NCI-H1930 (cell line): ENCODE measurements at places on chromosomes 13 and 19.

GRCh38 chr19:9645472-9645871, 24.4 kb upstream of the ZNF561 start:
- DNase-seq: no peak

GRCh38 chr13:99135591-99135990, 65.1 kb upstream of the UBAC2 start:
- no peak for DNase-seq

DNA sequence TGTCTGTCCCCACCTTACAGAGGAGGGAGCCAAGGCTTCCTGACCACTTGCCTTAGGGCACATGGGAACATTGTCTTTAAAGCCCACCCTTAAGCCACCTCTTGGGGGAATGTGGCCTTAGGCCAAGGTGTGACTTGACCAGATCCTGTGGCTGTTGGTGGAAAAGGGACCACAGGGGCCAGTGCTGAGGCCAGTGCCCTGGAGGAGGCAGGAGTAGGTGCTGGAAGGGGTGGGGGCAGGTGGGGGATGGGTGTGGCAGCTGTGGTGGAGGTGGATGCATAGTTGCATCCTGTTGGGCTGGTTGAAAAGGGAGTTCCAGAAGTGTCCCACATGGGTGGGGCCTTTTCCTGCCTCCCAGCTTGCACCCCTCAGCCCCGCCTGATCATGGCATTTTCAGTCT, 44.8 kb downstream of the DNM2 start:
- DNase-seq: no peak

GRCh38 chr13:19957320-19958154, 990 bp upstream of the ZMYM2 start:
- DNase-seq: peak; percentile 93

GRCh38 chr13:27927444-27928352, 7.9 kb downstream of the PDX1 start:
- no peak for DNase-seq

- DNase-seq: no peak
These were observed 20.4 kb downstream of the UBL3 start for GRCh38 chr13:29830000-29830399.

DNA sequence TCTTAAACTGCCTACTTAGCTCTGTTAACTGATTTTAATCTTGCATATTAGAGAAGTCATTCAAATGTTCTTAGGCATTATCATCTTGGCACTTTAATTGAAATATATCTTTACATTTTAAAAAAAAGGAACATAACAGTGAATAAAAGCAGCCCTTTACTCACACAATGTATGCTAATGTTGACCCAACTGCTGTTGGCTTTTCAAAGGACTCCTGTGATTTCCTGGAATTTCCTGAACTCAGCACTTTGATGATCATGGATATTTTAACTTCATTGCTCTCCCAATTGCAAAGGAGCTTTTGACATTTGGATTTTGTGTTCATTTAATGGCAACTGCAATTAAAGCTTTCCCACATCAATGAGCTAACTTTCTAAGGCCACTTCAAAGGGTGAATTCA, 1230.3 kb downstream of the DIAPH3 start:
- no peak for DNase-seq

DNA sequence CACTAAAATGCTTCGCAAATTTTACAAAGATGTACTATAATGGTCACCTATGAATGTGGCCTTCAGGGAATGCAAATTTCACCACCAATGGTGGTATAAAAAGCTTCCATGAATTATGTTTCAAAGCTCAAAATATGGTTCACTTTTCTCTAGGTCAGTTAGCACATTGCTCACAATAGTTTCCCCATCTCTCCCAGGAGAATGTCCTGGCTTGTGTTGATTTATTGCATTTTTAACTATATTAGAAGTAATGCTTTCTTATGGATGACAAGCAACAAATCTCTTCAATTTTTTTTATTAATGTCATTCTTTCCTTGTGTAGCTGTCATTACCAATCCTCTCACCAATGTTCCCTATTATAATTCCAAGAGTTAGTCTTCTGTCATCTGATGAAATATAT, 621.2 kb downstream of the TBC1D4 start:
- no peak for DNase-seq

GRCh38 chr13:104875038-104875754, 1660.3 kb downstream of the EFNB2 start:
- no peak for DNase-seq

- no peak for DNase-seq
These were observed 10.2 kb upstream of the NAXD start for GRCh38 chr13:110605132-110605531.

- DNase-seq: no peak
These were observed 165.6 kb upstream of the NBEA start for GRCh38 chr13:34776390-34776981.

- no peak for DNase-seq
These were observed 318.8 kb downstream of the SLITRK1 start for GRCh38 chr13:83563499-83563898.

DNA sequence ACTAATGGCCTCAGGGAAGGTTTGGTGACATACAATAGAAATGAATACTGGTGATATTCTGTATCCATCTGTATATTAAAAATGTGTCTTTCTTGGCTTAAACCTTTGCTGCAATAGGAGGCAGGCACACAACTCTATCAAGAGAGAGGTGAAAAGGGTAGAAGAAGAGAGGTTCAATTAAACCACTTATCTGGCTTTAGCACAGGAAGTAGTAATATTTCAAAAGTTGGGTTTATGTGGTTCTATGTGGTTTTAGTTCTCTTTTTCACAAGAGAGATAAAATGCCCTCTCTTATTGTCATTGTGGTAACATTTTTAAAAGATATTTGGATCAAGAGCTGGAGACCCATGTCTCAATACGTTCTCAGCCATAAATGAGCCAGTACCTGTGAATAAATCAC, 146.2 kb upstream of the FNDC3A start:
- no peak for DNase-seq

- DNase-seq: no peak
These were observed 128.7 kb downstream of the UGGT2 start for GRCh38 chr13:95924389-95924994.

- DNase-seq: no peak
These were observed 7.9 kb downstream of the ZNF787 start for GRCh38 chr19:56113074-56113632.

DNA sequence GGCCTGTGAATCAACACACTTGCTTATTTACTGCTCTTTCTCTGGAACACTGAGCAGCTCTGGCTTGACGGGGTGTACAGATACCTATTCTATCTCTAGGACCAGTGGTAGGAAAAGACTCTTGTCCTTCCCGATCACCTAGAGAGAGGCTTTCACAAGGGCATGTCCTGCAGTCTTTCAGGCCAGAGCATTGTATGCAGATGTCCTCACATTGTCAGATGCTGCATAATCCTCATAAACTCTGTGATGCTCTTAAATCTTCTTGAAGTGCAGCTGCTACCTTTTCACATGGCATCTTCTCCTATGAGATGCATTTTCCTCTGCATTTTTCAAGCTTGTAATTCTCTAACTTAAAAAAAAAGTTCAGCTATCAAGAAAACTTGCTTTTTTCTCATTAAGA, 369.4 kb downstream of the OLFM4 start:
- no peak for DNase-seq

DNA sequence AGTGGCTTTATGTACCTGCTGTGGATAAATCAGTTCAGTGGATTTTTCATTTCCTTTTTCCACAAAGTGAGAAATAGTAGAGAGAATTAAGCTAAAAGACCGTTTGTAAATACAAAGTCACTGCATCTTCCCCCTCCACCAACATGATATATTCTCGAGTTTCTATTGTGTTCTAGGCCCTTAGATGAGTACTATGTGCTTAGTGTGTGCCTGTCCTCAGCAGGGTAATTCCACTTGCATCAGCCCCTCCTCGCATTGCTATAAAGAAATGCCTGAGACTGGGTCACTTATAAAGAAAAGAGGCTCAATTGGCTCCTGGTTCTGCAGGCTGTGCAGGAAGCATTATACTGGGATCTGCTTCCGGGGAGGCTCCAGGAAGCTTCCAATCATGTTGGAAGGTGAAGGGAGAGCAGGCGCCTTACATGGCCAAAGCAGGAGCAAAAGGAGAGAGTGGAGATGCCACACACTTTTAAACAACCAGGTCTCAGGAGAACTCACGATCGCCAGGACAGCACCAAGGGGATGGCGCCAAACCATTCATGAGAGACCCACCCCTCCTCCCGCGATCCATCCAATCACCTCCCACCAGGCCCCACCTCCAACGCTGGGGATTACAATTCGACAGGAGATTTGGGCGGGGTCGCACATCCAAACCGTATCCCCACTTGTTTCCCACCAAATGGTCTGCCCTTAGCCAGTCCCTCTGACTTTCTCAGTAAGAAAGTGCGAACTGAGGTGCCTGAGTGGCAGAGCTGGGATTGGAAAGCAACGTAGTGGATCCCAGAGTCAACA, 102.3 kb upstream of the ABCC4 start:
- no peak for DNase-seq

GRCh38 chr13:28041031-28041461, 52.6 kb upstream of the URAD start:
- no peak for DNase-seq

DNA sequence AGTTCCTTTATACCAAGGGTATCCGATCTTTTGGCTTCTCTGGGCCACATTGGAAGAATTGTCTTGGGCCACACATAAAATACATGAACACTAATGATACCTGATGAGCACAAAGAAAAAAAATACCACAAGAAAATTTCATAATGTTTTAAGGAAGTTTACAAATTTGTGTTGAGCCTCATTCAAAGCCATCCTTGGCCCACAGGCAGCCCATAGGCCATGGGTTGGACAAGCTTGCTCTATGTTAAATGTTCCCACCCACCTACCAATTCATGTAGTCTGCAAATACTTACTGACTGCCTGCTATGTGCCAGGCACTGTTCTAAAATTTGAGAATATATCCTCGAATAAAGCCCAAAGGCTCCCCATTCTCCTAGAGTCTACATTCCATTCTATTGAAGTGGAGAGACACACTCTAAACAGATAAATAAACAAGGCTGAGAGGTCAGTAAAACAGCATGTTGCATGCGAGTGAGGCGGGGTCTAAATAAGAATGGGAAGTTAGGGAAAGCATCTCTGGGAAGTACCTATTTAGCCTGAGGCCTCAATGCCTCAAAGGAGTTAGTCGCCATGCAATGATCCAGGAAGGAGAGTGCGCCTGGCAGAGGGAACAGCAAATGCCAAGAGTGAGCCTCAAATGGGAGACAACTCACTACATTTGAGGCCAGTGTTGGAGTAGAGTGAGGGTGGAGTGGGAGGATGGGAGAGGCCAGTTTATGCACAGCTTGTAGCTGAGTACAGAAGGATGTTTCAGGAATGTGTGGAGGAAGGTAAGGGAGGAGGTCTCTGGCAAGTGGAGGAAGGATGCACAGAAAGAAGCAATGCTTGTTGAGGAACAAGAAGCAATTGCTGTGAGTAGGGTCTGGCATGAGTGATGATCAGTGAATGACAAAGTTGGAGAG, 52.5 kb upstream of the CLDN10 start:
- no peak for DNase-seq

DNA sequence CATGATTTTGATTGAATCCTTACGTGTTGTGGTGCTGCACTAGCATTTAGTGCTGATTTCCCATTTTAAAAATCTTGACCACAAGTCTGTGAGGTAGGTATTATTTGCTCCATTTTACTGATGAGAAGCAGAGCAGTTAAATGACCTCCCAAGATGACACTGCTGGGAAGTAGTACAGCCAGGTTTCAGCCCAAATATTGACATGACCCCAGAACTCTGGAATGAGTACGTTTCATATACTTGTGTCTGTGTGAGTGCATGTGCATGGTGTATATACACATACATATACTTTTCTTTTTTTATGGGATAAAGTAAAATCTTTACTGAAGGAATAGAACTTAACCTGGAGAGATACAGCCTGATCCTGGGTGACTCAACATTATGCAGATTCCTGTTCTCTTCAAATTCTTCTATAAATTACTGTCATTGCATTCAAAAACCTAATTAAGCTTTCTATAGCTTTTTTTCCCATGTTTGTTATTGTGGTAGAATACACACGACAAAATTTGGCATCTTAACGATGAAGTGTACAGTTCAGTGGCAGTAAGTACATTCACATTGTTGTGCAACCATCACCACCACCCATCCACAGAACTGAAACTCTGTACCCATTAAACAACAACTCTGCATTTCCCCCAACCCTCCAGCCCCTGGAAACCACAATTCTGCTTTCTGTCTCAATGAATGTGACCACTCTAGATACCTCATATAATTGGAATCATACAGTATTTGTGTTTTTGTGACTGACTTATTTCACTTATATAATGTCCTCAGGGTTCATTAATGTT, 311.9 kb downstream of the MTUS2 start:
- DNase-seq: no peak

DNA sequence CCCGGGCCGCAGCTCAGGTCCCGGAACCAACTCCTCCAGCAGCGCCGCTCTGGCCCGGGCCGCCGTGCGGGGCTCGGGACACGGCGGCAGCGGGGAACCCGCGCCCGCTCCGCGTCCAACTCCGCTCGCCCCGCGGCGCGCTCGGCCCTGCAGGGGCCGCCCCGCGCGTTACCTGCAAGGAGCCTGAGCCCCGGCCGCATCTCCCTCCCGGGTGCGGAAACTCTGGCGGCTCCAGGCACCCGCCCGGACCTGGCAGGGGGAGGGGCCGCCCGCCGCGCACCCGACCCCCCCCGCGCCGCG, at the start of gene TMTC4:
Gene TMTC4 (minus strand): TSS at position 224 of the 300 bp plus-strand sequence. CDS start 4,433 bp downstream, outside the sequence.
- DNase-seq: no peak

DNA sequence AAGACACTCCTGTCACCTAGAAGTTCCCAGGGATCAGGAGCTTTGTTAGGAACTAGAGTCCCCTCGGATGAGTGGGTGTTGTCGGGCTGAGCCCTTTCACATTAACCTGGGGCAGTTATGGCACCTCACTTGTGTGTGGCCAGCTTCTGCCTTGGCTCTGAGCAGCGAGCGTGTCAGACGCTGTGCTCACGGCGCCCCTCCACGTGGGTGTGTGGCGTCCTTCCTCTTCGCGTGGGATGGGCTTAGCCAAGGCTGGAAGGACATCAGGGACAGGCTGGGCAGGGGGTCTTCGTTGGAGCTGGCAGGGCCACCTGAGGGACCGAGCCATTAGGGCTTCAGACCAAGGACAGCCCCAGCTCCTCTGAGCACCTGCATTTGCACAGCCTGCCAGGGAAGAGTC, 23.4 kb downstream of the DOT1L start:
- no peak for DNase-seq

DNA sequence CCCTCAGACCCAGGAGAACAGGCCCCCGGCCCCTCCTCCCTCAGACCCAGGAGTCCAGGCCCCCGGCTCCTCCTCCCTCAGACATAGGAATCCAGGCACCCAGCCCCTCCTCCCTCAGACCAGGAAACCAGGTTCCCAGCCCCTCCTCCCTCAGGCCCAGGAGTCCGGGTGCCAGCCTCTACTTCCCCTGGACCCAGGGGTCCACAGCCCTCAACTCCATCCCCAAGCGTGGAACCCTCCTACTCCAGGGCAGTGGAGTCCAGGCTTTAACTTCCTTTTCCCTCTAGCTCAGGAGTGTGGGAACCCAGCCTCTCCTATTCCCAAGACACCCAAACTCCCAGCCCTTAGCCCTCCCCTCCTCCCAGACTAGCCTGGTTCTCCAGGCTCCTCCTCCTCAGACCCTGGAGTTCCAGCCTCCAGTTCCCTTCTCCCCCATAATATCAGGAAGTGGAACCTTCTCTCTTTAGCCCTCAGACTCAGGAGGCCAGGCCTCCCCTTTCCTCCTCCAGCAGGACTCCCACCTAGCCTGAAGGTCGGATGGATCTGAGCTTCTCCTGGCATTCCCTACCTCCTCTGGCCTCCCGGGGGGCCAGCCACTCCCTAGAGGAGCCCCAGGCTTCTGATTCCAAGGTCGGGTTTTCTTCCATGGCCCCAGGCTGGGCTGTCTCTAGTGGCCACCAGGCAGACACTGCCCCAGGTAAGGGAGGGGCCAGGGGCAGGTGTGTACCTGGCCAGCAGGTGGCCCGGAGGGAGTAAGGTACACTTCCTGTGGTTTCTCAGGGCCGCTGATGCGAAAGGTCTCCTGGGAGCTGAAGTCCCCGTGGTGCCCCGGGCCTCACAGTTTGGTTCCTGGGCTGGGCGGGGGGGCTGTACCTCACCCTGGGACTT, at the start of gene TMC4:
Gene TMC4 (minus strand): TSS at position 690 of the 888 bp plus-strand sequence. CDS start 43 bp downstream, at position 647.
- peak; percentile 58 for DNase-seq
